ENCODE measurements at places on chromosomes 7 and 10. TPM values are rescaled to one million over a fixed set of nuclear protein-coding genes. Genes with fewer than 3 reads are reported as not detected.

SLC26A3 gene
- not detected for total RNA-seq

GBX1 gene
- total RNA-seq, result not detected

DEPP1 gene
- 1.4 TPM for total RNA-seq

HTR5A gene
- not detected for total RNA-seq

SPDYE11 gene
- total RNA-seq, result not detected

RBM33 gene
- total RNA-seq, result 26.8 TPM

ZDHHC6 gene
- total RNA-seq, result 37.5 TPM

SLC26A4 gene
- not detected for total RNA-seq

LIPM gene
- not detected for total RNA-seq

SLIT1 gene
- total RNA-seq, result 0.06 TPM

KBTBD2 gene
- 24.2 TPM for total RNA-seq

IGF2BP3 gene
- 28.8 TPM for total RNA-seq

AKR1B1 gene
- 2,521 TPM for total RNA-seq

HMX2 gene
- total RNA-seq, result not detected

TRPV5 gene
- total RNA-seq, result not detected

KIF11 gene
- total RNA-seq, result 35.8 TPM

TMEM26 gene
- total RNA-seq, result not detected

PNLIP gene
- total RNA-seq, result not detected

TM9SF3 gene
- total RNA-seq, result 34.7 TPM

ASB4 gene
- total RNA-seq, result 0.56 TPM

ABCC2 gene
- total RNA-seq, result 149 TPM

PPP1R9A gene
- 3.3 TPM for total RNA-seq

GRID2IP gene
- not detected for total RNA-seq

NODAL gene
- total RNA-seq, result not detected

ADRB1 gene
- 1.2 TPM for total RNA-seq

PAX4 gene
- total RNA-seq, result not detected

ATE1 gene
- 19.9 TPM for total RNA-seq

FEZF1 gene
- total RNA-seq, result not detected

MGAM2 gene
- total RNA-seq, result not detected

GOLGA7B gene
- total RNA-seq, result 4.0 TPM

RNF32 gene
- total RNA-seq, result 2.1 TPM

CPED1 gene
- not detected for total RNA-seq

GHRHR gene
- total RNA-seq, result not detected

LRIT1 gene
- total RNA-seq, result not detected

TAS2R5 gene
- total RNA-seq, result 0.65 TPM

MKX gene
- total RNA-seq, result not detected

BEND7 gene
- 9.5 TPM for total RNA-seq

LLCFC1 gene
- total RNA-seq, result not detected

OR6B1 gene
- total RNA-seq, result not detected

TCAF2 gene
- 0.75 TPM for total RNA-seq

CAMK1D gene
- total RNA-seq, result 7.4 TPM

DYDC2 gene
- total RNA-seq, result not detected

Measured in A549 treated with ZK216348 at 1 μM for 4 hours (cell line).